ENCODE measurements at places on chromosomes 5 and 9. TPM values are rescaled to one million over a fixed set of nuclear protein-coding genes. Genes with fewer than 3 reads are reported as not detected.

Gene NR3C1
- 101 TPM for total RNA-seq

Gene FGF1
- total RNA-seq: 1.8 TPM

Gene SPINK4
- not detected for total RNA-seq

Gene MSMP
- not detected for total RNA-seq

Gene MED27
- total RNA-seq: 14.2 TPM

Gene SPINK13
- total RNA-seq: not detected

DNA sequence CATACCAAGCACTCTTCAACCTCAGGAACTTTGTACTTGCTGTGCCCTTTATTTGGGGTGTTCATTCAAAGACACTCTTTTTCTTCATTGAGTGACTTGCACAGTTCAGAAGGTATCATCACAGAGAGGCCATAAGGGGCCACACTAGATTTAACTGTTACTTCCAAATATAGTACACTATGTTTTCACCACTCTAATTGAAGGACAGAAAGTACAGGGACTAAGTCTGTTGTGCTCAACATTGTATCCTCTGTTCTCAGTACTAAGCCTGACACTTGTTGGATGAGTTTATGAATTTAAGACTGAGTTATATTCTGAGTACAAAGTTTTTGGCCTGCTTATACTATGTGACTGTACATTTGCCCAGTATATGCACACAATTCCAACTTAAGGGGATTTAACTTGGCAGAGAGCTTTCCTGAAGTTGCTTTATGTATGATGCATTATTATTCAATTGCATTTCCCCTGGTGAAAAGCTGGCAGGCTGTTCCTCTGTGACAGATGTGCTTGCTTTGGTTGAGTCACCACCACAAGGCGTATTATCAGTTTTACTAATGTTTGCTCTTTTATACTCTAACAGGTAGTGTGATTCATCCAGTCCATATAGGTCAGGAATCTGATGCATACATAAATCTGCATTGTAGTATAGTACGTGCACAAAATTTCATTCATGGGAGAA is 714.8 kb downstream of the TLR4 start:
- DNase-seq: no peak

GRCh38 chr5:127878174-127878750 is 175.1 kb downstream of the CCDC192 start:
- peak; percentile 62 for DNase-seq

DNA sequence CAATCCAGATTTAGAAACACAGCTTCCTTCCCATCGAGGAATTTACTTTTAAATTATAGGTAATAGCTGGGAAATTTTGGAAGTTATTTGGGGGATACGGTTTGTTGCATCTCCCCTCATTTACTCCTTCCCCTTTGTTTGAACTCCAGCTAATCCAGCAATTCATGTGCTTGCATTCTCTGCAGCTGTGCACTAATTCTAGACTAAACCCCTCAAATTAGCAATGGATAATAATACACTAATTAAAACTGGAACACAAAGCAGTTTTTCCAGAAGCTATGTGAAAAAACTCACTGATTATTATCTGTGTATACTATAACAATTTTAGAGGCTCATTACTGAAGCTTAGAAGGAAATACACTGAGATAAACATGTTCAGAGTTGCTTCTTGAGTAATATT is 751.2 kb upstream of the ZNF608 start:
- DNase-seq: no peak

DNA sequence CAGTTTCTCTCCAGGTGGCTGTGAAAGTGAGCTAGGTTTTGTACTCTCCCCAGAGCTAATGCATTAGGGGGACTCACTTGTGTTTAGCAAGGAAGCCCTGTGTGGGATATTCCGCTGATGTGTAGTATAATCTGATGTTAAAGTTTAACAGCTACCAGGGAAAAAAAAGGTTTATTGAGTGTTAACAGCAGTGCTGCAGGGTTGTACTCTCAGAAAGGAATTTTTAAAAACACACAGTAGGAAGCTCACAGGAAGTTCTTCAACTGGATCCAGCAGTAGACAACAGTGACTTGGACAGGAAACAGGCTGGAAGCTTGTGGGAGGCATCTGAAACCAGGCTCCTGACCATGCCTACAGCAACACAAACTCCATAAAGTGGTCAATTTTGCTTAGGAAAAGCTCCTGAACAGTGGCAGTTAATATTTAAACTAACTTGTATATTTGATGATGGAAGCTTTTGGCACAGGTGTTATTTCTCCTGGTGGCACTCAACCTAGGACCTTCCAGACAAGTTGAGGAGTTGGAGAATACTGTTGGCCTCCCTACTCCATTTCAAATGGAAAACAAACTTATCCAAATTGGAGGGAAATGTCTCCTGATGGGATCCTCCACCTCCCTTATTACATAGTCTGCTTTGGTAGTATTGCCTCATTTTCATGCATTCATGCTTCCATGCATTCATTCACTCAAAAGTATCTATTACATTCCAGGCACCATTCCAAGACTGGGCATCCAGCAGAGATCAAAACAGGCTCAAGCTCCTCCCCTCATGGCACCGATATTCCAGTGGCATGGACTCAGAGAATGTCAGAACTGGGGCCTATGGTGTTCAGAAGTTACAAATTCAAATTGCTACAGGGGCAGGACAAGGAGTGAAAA is 54.7 kb downstream of the FOXD1 start:
- no peak for DNase-seq

- DNase-seq: no peak
Measured at GRCh38 chr5:59559323-59559722, 334.2 kb downstream of the PDE4D start.

Data from upper lobe of right lung (tissue), 1 donor.